Fibroblast of the aortic adventitia (primary cell): ENCODE measurements at places on chromosomes 5 and 9.
A peak's percentile ranks its signal among the peaks of the same experiment; 100 is the strongest.

DNA sequence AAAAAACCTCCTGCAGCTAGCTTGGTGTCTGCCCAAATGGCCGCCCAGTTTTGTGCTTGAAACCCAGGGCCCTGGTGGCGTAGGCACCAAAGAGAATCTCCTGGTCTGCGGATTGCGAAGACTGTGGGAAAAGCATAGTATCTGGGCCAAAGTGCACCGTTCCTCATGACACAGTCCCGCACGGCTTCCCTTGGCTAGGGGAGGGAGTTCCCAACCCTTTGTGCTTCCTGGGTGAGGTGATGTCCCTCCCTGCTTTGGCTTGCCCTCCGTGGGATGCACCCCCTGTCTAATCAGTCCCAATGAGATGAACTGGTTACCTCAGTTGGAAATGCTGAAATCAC lies 83.0 kb upstream of the JAK2 start:
- no peak for DNase-seq

DNA sequence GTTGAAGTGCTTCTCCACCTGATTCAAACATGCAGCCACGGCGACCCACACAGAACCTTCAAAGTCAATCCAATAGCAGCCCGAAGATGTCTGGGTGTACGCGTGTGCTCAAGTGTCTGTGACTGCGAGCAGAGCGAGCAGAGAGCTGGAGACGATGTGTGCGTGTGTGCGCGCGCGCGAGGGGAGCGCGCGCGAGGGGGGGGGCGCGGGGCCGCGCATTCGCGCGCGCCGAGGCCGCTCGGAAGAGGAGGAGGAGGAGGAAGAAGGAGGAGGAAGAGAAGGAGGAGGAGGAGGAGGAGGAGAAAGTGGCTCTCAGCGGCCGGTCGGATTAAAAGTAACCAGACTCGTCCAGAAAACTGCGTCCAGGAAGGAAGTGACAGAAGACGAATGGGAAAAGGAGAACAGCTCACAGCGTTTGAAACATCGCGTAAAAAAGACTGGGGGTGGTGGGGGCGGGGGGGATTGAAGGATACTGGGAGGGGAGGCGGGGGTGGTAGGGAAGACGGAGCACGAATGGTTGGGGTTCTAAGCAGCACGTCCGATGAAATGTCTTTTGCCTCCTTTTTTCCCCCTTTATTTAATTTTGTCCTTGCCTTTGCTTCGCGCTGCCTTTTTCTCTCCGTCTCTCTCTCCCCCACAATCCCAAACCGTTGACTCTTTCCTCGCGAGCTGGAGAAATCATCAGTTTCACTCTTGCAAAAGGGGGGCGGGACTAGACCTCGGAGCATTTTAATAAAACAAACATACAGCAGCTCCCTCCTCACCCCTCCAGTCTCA lies at the start of gene MEF2C:
MEF2C (minus strand) TSS at position 126 of the 777 bp plus-strand sequence. CDS start 59,396 bp downstream, outside the sequence.
- DNase-seq: peak; percentile 93

GRCh38 chr9:95116002-95116807 lies 201.3 kb downstream of the FANCC start:
- no peak for DNase-seq

GRCh38 chr5:54900984-54901725 lies 84.2 kb downstream of the ESM1 start:
- peak; percentile 86 for DNase-seq

GRCh38 chr5:101271416-101271815 lies 368.3 kb upstream of the ST8SIA4 start:
- no peak for DNase-seq

GRCh38 chr9:88814577-88814976 lies 176.7 kb upstream of the S1PR3 start:
- peak; percentile 88 for DNase-seq

DNA sequence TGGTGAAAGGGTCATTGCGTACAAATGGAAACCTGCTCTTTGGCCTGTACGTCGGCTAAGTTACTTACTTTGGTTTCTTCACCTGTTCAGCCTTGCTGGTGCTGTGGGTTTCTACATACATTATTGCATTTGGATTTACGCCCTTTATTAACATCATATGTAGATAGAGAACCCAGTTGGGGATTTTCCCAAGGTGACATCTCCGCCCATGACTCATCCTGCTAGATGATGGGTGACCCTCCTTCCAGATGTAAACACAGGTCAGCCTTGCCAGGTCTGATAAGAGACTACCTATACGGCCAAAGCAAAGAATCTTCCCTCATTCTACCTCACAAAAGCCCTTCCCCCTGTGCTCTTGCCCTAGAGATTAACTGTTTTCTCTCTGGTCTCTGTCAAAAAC lies 360.9 kb downstream of the KDM4C start:
- no peak for DNase-seq

DNA sequence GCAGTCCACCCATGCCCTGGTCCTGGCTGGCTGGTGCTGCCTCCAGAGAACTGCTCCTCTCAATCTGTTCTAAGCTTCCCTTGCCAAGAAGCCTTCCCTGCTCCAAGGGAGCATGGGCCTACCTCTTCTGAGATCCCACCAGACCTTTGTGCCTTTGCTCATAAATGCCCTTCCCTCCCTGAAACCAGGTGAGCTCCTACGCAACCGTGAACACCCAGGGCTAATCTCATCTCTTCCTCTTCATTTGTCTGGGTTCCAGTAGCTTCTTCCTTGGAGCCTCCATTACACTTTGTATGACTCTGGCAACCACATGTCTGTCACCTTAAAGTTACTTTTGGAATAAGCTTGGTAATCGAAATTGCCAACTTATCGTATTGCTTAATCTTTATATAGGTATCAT lies 270.6 kb downstream of the PBX3 start:
- DNase-seq: no peak

GRCh38 chr5:148912146-148912545 lies 85.7 kb downstream of the ADRB2 start:
- peak; percentile 34 for DNase-seq

- DNase-seq: no peak
These were observed 16.5 kb downstream of the ZNF462 start for GRCh38 chr9:106879439-106879882.

DNA sequence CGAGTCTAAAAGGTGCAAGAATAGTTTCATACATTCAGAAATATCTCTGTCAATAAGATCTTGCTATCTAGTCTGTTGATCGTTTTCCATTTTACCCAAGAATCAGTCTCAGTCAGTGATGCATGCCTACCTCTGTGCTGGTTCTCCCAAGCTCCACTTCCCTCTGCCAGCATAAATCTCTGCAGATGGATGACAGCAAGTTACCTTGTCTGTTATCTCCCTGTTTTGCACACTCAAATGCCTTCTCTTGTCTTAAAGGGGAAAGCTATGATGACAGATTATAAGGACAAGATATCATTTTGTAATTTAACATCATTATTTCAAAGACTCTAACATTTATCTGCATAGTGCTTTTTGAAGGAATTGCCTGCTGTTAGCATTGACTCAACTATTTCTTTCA lies 802.1 kb upstream of the SEMA6A start:
- DNase-seq: no peak

DNA sequence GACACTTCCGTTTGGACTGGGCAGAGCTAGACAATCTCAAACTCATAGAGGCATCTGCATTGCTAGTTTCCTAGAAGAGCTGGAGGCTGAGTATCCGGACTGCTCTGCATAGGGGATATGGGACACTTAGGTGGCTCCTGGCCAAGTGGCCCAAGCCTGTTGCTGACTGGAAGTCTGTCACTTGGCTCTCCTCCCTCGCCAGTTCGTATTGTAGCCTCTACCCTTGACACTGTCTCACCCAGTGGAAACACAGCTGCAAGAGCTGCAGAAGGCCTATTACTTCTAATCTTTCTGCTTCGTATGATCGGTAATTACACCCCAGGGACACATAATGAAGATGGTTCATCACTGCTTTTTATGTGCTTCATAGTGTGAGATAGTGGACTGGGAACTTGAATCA lies 34.7 kb downstream of the ITGA1 start:
- DNase-seq: no peak

GRCh38 chr9:72843520-72844439 lies 109.1 kb downstream of the ALDH1A1 start:
- no peak for DNase-seq

- DNase-seq: peak; percentile 40
These were observed 58.3 kb downstream of the MTX3 start for GRCh38 chr5:79932510-79933504.

- no peak for DNase-seq
These were observed 86.7 kb downstream of the PSD2 start for GRCh38 chr5:139882316-139882715.

DNA sequence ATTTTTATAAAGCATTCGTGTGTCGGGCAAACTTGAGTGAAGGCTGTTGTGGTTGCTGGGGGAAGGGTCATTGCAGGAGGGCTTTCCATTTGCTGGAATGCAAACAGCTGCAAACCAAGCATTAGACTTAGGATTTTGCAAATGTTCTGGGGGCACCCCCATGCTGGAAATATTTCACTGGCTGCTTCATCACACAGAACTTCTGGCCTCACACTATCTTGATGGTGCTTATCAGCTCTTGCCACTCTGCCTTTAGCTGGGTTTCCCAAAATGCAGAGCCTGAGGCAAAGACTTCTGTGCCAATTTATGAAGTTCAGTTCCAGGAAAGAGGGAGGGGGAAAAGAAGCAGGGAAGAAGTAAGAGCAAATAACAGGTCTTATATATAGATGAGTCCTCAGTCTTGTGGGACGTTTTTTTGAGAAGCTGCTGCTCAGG lies 8.6 kb upstream of the COL15A1 start:
- DNase-seq: peak; percentile 40

DNA sequence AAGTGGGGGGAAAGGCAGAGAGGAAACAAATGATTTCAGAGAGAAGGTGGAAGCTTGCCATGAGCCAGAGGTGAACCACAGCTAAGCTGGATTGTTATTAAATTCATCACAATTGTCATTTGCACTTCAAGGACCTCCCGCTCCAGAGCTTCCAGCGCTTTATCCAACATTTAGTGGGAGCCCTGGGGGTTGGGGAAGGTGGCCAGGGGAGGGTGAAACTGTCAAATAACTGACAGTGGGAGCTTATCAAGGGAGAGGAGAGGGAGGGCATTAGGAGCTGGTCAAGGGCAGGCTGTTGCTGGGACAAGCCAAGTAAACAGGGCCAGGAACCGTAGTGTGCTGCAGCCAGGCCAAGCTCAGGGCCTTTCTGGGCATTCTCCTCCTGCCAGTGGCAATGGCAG lies 71.5 kb downstream of the SIL1 start:
- no peak for DNase-seq

DNA sequence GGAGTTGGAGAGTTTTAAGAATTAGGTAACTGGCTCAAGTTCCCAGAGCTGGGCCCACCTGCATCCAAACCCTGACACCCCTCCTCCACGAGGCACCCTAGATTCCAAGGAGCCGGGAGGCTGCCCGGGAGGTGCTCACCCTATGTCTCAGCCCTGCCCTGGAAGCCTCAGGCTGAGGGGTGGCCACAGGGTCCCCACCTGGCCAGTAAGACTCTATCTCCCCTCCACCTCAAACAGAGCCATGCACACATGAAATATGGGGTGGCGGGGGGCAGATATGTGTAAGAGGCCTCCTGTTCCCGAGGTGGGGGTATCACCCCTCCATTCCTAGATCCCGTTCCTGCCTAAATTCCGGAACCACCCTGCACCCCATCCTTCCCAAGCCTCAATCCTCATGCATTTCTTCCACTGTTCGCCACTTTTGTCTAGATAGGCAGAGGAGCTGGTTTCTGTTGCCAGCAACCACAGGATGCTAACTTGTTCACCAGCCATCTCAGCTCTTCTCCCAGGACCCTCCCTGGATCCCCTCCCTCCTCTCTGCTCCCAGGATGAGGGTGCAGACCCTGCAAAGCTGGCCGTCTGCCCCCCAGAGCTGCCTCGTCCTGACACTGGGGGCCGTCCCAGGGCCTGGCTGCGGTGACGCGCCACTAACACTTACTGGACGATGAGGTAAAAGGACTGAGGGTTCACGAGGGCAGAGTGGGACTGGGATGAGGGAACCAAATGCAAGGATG lies 44.1 kb downstream of the COL23A1 start:
- no peak for DNase-seq
